ENCODE measurements at places on chromosomes 2 and 18.

GRCh38 chr2:99285526-99285925 is 15.5 kb downstream of the LYG1 start:
- no peak for DNase-seq

DNA sequence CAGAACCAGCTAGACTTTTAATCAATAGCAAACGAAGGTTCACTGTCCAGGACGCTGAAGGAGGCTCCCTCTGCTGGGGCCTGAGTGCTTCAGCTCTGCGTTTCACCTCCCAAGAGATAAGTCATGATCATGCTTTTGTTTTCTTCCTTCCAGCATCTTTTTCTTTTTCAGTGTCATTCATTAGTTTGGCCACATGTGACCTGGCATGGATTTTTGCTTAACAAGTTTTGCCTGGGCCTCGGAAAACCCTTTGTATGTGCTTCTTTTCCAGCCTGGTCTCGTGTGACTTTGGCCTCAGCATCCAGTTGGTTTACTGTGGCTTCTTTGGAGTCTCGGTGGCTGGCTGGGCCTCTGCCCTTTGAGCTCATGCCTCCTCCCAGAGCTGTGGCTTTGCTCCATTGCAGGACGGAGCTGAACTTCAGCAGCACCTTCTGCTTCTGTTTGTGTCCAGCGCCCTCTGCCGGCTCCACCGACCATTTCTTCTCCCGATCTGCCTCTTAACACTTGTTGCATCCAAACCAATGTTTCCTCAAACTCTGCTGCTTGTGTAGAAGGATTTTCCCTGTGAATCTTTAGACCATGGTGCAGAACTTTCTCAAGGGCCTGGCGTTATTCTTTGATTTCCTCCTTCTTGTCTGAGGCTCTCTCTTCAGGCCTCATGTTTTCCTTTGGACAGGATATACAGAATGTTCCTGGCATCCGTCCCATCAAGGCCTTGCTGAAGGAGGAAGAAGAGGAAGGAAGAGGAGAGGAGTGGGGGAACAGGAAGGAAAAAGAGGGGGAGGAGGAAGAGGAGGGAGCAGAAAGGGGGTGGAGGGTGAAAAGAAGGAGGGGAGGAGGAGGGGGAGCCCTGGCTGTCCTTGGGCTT is 23.6 kb upstream of the HES6 start:
- DNase-seq: peak; percentile 83

- no peak for DNase-seq
Measured at GRCh38 chr2:237929979-237930378, 36.8 kb upstream of the UBE2F start.

GRCh38 chr2:151947813-151948165 is 119.6 kb upstream of the ARL5A start:
- no peak for DNase-seq

GRCh38 chr2:48449073-48449840 is 80.7 kb upstream of the STON1 start:
- DNase-seq: no peak

DNA sequence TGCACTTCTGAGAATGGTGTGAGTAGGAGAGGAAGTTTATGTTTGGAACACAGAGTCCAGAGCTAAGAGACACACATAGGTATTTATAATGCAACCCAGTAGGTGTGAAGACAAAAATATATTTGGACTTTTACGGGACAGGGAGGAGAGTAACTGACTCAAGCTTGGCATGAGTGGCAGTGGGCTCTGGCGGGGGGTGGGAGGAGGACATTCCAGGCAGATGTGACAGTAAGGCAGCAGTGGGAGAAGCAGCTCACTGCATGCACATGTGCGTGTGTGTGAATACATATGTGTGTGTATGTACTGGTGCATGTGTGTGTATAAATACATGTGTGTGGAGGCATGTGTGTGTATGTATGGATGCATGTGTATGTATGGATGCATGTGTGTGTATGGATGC is 51.4 kb downstream of the DCDC2C start:
- DNase-seq: no peak

DNA sequence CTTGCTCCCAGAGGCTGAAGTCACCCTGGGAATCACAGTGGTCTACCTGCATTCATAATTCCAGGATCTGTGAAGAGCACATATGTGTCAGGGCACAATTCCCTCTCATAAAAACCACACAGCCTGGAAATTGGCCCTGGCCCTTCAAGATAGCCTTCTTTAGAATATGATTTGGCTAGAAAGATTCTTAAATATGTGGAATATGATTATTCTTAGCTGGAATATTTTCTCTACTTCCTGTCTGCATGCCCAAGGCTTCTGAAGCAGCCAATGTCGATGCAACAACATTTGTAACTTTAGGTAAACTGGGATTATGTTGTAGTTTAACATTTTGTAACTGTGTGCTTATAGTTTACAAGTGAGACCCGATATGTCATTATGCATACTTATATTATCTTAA is 24.2 kb downstream of the ICOS start:
- DNase-seq: no peak

- no peak for DNase-seq
Measured at GRCh38 chr2:173652767-173653431, 298.2 kb downstream of the CDCA7 start.

DNA sequence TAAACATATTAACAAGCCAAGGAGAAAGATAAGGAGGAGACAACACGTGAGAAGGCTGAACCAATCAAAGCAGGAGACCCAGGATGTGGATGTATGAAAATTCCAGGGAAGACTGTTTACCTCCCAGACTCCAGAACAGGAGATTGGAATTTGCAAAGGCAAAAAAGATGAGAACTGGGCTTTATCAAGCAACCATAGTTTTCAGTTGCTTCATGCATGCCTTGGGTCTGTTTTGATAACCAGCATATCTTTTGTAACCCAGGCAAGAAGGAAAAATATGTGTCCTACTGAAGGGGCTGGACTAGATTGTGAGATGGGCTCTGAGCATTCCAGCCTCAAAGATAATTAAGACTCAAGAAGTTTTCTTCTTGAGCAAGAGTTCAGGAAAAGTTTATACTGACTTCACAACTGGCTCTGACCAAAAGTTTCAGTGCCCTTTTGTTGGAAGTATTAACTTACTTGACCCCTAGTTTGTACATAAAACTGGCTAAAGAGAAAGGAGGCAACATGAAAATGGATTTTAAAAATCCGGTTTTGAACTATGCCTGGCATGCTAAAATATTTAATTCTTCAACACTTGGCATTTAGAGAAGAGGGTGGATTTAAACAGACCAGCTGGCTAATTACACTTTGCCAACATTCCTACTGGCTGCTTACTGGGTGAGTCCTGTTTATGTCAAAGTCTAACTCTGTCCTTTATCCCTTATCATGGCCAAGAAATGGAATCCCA is 79.3 kb upstream of the CD28 start:
- DNase-seq: no peak

DNA sequence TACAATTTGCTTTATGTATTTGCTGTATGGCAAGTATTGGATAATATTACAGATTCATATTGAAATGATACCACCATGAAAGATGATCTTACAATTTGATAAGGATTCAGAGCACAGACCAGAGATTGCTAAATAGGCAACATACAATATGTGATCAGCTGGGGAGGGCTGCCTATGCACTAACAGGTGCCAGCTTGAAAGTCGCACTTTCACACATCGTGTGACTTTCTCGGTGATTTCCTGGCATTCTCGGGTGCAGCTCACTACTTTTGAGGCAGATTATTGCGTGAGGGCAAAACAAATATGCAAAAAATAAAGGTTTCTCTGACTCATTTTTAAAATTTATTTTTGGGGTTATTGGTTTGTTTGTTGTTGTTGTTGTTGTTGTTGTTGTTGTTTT is 36.0 kb downstream of the RBMS1 start:
- DNase-seq: no peak

- no peak for DNase-seq
Measured at GRCh38 chr18:5214583-5215351, 17.7 kb upstream of the AKAIN1 start.

GRCh38 chr2:51650769-51651168 is 618.8 kb upstream of the NRXN1 start:
- DNase-seq: no peak

- DNase-seq: no peak
Measured at GRCh38 chr2:101041413-101041812, 39.3 kb downstream of the RPL31 start.

GRCh38 chr18:63528863-63529492 is 13.2 kb upstream of the SERPINB12 start:
- DNase-seq: no peak

DNA sequence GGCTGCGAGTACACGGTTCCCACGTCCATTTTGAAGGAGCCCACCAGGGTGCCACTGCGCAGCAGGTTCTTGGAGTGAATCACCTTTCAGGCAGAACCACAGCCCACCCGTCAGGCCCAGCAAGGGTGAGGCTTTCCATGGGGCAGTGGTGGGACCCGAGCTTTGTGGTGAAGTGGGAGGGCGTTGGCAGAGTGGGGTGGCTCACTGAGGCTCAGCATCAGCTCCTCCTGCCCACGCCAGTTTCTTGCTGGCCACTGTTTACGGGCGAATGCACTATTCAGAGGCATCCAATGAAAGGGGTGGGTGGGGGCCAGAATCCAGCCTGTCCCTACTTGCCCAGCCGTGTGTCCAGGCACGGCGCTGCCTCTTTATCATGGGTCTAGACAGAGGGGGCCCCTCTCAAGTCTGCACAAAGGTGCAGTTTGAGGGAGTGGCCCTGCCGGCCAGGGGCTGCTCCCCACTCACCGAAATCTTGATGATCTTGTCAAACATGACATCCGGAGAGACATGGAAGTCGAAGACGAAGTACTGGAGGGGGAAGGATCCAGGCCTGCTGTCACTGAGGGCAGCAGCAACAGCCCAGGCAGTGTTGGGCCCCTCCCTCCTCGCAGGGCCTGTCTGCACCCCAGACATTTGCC is 11.4 kb upstream of the OTOF start:
- no peak for DNase-seq

GRCh38 chr18:37846996-37847395 is 281.4 kb upstream of the CELF4 start:
- no peak for DNase-seq

DNA sequence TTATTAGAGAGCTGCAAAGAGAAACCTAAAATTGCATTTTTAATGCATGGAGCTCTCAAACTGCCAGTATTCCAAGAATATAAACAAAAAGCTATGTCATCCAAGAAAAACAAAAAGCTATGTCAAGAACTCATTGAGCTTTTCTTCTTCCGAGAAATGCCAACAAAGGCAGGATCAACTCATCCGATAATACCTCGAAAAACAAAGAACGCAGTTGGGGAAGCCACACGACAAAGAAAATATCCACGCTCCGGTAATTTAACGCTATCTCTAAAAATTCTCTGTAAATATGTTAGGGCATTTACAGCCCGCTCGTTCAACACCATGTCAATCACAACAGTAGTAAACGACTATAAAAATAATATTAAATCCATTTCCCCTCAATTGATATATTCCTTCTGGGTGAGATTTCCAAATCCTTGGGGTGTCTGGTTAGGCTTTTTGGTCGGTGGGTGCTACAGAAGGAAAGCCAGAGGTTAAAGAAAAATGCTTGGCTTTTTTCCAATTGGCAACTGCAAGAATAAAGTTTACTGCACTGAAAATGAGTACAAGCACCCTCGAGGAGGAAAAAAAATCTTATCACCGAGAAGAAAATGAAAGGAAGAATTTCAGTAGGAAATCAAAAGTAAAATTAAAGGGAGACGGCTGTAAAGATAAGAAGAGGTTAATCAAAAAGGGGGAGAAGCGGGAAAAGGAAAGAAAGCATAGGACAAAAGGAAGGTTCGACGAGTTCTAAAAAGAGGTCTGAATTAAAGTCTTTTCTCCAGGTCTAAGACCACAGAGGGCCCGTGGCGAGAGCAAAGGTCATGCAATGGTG is 856 bp downstream of the TIA1 start:
- DNase-seq: no peak

GRCh38 chr2:74566076-74566753 is 11.7 kb downstream of the DOK1 start:
- DNase-seq: no peak

DNA sequence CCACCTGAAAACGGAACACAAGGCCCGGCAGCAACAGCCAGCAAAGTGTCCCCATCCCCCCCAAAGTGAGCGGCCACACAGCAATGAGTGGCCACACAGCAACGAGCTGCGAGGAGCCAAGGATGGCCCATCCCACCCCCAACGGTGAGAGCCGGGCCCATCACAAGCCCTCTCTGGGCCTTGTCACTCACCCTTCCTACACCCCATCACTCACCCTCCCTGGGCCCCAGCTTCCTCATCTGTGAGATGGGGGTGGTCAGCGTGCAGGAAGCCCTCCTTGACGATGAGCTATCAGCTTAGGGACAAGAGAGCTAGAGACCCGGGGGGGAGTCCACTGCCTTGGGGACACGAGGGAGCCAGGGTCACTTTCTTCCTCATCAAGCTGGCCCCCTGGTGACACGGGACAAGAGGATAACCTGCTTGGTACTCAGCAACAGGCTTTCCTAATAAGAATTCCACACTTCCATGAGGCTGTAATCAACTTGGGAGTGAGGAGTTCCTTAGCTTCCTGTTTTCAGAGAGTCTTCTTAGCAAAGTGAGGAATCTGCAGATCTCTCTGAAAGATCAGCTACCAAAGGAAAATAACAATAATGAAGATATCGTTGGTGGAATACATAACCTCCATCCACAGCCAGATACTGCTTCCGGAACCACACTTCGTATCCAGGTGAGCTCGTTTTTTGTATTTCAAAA is 92.8 kb downstream of the HDAC4 start:
- no peak for DNase-seq

DNA sequence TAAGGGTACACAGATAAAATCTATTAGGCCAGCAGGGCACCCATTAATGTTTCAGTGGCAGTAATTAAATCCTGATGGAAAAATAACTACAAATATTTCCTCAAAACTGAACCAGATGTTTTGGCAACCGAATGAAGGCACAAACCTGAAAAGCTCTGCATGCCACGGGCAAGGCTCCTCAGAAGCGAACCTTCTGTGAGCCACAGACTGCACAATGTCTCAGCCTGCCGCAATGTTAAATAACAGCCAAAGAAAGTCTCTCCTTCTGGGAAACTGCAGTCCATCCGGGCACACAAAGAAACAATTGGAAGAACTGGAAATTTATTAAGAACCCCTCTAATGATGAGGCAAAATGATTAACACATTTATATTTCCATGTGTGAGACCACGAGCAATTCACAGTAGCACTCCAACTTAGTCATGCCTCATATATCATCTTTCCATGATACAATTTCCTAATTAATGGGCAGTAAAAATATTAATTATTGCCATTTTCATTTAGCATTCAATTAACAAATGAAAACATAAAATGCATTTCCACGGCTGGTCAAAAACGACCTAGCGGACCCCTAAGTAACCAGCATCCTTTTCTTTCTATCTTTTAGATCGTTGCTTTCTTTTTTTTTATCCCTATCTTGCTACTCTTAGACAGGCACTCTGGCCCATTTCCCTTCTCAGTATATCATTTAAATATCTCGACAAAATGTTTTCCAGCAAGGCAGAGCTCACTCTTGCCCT is 237.5 kb downstream of the EPHA4 start:
- no peak for DNase-seq

- no peak for DNase-seq
Measured at GRCh38 chr2:30522421-30522820, 75.4 kb downstream of the LCLAT1 start.

GRCh38 chr2:106165561-106165960 is 28.5 kb downstream of the UXS1 start:
- DNase-seq: no peak

DNA sequence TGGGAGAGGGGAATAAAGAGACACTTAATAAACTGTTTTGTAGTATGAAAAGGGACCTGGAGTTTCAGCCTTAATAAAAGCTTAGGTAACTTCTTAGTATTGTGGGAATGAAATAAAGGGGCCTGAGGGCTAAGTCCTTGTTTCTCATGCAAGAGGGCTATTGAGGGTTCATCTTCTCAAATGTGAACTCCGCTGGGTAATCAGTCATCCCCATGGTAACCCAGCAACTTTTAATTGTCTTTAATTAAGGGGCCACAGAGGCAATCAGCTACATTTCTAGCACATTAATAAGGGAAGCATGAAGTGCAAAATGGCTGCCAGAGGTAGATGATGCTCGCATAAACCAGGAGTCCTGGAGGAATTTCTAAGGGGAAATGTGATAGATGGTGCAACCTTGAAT is 1784.2 kb upstream of the CELF4 start:
- DNase-seq: no peak
